ENCODE measurements at places on chromosomes 5 and 9.

GRCh38 chr9:98481676-98482075 is 226.2 kb upstream of the TBC1D2 start:
- DNase-seq, result no peak

DNA sequence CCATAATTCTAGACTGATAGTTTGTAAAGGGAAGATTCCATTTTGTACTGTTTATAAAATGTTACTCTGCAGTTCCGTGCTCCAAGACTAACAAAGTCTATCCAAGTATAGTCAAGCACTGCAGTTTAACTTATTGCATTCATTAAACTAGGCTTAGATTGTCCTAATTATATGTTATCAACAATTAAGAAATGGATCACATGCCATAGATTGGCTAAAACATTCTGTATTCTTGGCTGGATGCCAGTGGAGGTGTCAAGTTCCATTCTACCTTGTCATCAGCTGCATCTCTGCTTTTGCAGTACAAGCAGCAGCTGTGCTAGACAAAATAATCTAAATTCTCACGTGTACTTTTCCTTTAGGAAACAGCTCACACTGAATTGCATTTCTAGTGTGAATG is 69.4 kb upstream of the MEF2C start:
- no peak for DNase-seq

- no peak for DNase-seq
Measured at GRCh38 chr5:151663617-151664293, 23.0 kb downstream of the SPARC start.

- no peak for DNase-seq
Measured at GRCh38 chr5:151224372-151224771, 480 bp upstream of the CCDC69 start.

DNA sequence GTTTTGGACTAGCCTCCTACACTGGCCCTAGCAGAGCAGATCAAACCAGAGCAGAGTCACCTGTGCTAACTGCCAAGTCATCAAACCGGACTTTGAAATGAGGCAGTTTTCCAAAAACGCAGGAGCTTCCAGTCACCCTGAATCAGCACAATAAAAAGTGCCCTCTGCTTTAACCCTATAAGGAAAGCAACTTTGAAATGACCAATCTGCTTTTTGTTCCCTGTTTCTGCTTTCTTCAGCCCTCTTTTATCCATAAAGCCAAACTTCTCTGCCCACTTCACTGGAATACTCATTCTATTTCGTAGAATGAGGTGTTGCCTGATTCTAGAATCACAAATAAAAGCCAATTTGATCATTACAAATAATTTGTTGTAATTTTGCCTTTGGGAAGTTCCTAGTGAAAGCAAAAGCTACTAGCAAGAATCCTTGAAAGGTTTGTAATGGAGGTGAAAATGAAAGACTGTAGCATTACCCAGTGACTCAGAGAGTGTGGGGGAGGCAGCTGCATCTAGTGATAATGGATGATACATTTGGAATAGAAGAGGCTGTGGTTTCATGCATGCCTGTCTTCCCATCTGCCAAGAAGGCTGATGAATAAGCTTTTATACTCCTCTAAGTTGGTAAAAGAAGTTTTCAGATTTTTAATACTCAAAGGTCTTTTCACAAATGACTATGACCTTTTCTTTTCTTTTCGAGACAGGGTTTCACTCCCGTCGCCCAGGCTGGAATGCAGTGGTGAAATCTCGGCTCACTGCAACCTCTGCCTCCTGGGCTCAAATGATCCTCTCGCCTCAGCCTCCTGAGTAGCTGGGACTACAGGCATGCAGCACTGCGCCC is 14.9 kb downstream of the SPAAR start:
- no peak for DNase-seq

DNA sequence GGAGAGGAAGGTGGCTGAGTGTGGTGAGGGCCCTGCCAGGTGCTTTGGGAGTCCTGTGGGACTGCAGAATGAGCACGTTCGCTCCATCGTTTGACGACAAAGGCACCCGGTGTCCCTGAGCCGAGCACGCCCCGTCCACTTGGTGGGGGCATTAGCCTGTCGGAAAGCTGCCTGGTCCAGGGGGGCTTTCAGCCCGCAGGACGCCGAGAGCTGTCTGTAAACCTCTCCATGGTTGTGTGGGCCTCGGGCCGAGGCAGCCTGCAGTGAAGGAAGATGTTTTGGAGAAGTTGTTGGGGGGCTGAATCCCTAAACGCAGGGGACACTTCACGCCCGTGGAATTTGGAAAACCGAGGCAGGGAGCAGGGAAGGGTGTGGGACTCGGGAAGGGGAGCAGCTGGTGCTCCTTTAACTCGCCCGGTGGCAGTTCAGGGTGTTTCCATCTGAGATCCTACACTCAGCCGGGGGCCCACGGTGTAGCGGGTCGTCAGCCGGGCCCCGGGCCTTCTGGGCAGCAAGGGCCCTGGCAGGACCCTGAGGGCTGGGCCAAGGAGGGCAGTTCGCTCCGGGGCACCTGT is 53.8 kb downstream of the MRPL36 start:
- DNase-seq, result no peak

DNA sequence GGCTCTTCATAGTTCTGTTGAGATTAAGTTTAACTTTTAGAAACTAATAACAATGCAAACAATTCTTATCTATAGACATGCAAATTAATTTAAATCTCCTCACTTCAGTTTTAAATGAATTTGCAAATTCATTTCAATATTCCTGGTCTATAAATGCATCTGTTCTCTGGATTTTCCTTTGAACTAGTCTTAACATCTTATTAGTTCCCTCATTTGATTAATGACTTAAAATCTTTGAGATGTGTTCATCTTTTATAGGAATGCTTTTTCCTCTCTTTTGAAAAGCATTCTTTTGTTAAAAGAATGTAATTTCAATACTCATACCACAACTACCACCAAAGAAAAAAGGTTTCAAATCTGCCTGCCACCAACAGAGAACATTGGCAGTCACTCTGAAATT is 169.4 kb downstream of the RASEF start:
- DNase-seq, result no peak

DNA sequence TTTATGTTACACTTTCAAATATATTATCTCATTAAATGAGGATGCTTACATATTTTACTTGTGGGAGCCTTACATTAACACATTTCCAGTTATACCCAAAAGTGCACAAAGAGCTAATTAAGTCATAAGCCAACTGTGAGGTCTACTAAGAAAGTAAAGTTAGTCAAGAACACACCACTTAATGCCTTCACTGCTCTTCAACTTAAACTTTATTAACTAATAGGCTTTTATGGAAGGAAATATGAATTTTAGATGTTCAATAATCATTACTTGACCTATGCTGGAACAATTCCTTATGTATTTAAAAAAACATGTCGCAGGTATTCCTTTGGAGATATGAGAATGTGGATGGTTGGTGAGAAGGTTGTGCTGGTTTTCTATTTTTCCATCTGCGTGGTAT is 3.4 kb downstream of the ST8SIA4 start:
- no peak for DNase-seq

DNA sequence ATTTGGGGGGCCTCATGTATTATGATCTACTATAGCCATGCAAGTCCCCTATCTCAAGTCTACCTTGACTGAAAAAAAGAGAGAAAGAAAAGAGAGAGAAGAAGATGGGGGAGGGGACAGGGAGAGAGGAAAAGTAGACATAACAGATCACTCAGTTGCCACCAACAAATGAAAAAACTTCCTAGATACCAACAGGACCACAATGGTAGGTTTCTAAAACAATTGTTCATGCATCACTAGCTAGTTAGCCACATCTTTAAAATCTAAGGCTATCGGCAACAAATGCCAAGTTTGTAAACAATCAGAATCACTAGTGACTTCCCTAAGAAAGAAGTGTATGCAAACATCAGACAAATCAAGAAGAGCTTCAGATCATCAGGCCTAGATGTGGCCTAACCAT is 328.2 kb downstream of the BNC2 start:
- DNase-seq, result no peak

DNA sequence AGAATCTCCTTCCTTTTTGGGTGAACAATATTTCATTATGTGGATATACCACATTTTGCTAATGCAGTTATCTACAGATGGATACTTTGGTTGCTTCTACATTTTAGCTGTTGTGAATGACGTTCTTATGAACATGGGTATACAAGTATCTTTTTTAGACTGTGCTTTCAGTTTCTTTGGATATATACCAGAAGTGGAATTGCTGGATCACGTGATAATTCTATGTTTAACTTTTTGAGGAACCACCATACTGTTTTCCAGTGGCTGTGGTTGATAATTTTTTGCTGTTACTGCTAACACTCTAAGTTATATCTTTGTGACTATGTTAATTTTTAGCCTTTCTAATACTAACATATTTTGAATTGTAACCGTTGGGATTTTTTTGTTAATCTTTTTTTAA is 12.5 kb downstream of the WDR70 start:
- no peak for DNase-seq

GRCh38 chr9:79975621-79976256 is 404.0 kb downstream of the TLE4 start:
- DNase-seq, result no peak

GRCh38 chr9:89001917-89002540 is 10.8 kb downstream of the S1PR3 start:
- DNase-seq, result no peak

Data from activated T-helper 9 cell treated with anti-CD3 and anti-CD28 coated beads, Interleukin-2, amount 50 U/mL, for 16 hours (primary cell).